ENCODE measurements at places on chromosomes 4 and X. TPM values are rescaled to one million over a fixed set of nuclear protein-coding genes. Genes with fewer than 3 reads are reported as not detected.

The NEIL3 gene
- polyA plus RNA-seq: not detected

The USP17L26 gene
- polyA plus RNA-seq: not detected

The AADAT gene
- 1.5 TPM for polyA plus RNA-seq

The SATL1 gene
- 0.14 TPM for polyA plus RNA-seq

The PRDM8 gene
- 0.75 TPM for polyA plus RNA-seq

- DNase-seq: no peak
Measured at GRCh38 chrX:54950730-54951375, 30.2 kb downstream of the TRO start.

GRCh38 chr4:148064451-148064850 is 332.6 kb downstream of the ARHGAP10 start:
- no peak for DNase-seq

- no peak for DNase-seq
Measured at GRCh38 chr4:102036619-102037376, 246.3 kb downstream of the BANK1 start.

GRCh38 chr4:13190093-13190721 is 293.9 kb downstream of the RAB28 start:
- DNase-seq: no peak

DNA sequence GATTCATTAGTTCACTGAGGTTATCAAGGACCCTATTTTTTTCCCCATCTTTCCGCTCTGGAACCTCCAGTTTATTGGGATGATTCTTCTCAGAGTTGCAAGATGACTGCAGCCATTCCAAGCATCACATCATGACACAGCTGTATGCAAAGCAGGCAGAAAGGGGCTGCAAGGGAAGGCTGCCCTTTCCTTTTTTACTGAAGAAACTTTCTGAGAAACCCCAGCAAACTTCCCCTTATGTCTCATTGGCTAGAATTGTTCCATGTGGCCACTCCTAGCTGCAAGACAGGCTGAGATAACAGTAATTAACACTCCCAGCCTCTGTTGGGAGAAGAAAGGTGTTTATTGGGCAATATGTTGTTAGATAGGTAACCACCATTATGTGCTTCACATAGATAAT is 102.6 kb downstream of the SATL1 start:
- DNase-seq: no peak

- no peak for DNase-seq
Measured at GRCh38 chr4:144572660-144573059, 73.3 kb upstream of the HHIP start.

DNA sequence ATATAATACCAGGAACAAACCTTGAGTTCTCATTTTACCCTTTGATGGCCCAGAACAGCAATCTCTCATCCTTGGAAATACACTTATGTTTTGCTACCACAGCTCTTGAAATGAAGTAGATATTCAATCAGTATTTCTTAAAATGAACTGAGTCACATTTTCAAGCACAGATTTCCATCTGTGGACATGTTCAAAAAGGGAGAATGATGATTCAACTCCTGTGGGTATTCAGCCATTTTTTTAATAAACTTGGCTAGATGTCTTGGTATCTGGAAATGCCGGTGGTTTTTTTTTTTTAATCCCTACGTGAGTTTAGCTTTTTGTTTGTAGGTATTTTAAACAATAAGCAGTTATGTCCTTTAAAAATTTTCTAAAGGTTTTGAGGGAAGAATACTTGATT is 64.2 kb upstream of the TRPC5OS start:
- DNase-seq: no peak

GRCh38 chr4:142846729-142847596 is 862 bp upstream of the INPP4B start:
- no peak for DNase-seq

- peak; percentile 73 for DNase-seq
Measured at GRCh38 chr4:169184236-169184635, 86.5 kb downstream of the SH3RF1 start.

DNA sequence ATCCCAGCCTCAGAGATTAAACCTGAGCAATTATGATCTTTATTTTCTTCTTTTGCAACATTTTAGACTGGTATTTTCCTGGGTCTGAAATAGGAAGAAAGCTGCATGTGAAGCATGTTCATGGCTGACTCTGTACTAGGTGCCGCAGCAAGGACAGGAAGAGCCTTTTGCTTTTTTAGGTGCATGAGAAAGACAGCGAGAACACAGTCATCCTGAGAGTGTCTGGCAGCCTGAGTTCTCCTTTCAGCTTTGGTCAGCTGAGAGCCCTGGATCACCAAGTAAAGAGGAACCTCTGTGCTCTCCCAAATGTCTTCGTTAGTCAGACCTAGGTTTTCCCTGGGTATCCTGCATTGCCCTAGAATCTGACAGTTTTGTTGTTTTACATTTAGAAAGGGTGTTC is 29.8 kb downstream of the FAM149A start:
- no peak for DNase-seq

- DNase-seq: no peak
Measured at GRCh38 chrX:130197464-130197863, 25.7 kb downstream of the RAB33A start.

DNA sequence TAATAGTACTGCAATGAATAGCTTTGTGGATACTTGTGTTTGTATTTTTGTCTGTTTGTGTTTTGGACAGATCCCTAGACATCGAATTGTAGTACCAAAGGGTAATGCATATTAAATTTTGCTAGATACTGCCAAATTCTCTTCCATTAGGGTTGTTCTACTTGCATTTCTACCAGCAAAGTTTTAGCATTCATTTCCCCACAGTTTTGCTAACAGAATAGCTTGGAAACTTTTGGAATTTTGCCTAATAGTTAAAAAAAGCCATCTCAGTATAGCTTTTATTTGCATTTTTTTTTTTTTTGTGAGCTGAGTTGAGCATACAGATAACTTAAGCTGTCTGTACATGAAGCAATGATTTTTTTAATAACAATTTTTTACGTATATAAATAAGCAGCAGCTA is 1084.9 kb downstream of the ADGRL3 start:
- DNase-seq: no peak

Data from right cardiac atrium (tissue), 5 donors.